ENCODE measurements at places on chromosomes 6 and 20.

- DNase-seq = no peak
These were observed 43.3 kb upstream of the LRFN2 start for GRCh38 chr6:40630488-40630887.

GRCh38 chr20:59031564-59032022 lies 542 bp downstream of the ATP5F1E start:
- no peak for DNase-seq

DNA sequence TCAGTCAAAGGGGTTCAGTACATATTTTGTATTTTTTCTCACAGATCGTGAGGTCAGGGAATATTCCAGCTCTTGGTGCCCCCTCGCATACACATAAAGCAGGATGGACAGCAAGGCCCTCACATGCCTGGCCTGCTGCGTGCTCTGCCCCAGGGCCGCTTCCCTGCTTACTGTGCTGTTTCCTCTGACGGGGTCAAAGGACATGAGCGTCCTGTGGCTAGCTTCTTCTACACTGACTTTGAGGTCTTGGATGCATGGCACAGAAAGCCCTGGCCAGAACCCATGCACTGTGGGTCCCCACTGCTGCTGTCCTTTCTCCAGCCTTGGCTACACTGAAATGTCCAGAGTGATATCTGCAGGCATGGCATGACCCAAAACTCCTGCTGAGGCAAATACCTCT lies 92.5 kb upstream of the GGTLC1 start:
- DNase-seq = no peak

DNA sequence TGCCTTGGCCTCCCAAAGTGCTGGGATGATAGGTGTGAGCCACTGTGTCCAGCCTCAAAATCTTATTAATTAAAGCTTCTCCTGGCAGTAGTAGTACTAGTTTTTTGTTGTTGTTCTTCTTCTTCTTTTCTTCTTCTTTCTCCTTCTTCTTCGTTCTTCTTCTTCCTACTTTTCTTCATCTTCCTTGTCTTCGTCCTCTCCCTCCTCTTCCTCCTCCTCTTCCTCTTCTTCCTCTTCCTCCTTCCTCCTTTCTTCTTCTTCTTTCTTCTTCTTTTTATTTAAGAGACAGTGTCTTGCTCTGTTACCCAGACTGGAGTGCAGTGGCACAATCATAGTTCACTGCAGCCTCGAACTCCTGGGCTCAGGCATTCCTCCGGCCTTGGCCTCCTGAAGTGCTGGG lies 17.2 kb upstream of the DEK start:
- no peak for DNase-seq

GRCh38 chr20:25584905-25585704 lies at the start of gene NINL:
NINL (minus strand) TSS chr20:25585531; CDS start chr20:25526587, 58,944 bp downstream.
- DNase-seq = peak; percentile 30

GRCh38 chr20:44092551-44093248 lies 94.3 kb downstream of the JPH2 start:
- no peak for DNase-seq

GRCh38 chr6:46790355-46790874 lies 2.8 kb upstream of the MEP1A start:
- DNase-seq = no peak

DNA sequence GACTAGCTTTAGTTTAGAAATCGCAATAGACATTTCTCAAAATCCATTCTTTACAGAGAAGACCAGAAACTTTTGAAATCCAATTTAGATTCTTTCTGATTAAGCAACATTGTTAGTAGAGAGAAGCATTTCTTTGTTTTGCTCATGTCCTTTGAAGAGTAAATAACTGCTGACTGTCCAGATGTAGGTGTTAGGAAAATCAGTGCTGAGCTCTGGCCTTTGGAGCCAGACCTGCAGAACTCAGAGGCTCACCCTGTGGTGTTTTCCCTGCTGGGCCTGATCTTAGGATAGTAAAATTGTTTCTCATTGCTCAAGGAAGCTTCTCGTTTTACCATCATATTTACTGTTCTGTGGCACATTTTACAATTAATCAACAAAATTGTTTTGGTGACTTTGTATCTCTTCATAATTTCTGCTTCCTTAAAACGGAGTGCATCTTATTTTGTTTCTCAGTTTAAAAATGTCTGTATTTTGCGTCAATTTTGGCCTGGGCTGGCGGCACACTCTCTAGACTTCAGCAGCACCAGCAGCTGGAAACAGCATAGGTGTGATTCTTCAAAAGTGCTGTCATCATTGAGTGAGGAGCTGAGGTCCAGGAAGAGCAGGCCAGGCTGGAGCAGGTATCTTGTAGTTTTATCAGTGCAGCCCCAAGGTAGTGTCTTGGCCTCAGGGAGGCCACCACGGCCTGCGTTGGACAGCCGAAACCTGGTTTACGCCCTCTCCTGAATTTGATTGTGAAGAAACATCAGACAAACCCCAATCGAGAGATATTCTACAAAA lies 8.3 kb upstream of the ZDHHC14 start:
- DNase-seq = no peak
